ENCODE measurements at places on chromosomes 7 and 10.

DNA sequence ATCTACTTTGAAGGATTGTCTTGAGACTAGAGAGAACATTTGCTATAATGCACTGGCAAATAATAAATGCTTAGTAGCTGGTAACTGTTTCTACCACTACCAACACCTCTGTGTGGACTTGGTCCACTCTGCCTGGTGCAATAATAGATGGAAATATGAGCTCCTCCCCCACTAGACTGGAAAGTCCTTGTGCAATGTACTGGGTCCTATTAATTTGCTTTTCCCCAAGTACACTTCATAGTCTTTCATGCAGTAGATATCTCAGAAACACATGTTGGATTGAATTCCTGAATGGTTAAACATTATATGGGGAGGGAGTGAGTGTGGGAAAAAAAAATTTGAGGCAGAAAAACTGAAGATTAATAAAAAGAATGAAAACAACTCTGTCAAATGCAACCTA, 119.3 kb downstream of the C10orf90 start:
- H3K4me3 ChIP-seq = no peak overlapping the region
- H3K4me1 ChIP-seq = no peaks in the 10 kb centered on the region
- no peak overlapping the region for H3K27ac ChIP-seq
- H3K27me3 ChIP-seq = peaks cover 10% of the 10 kb centered on the region

GRCh38 chr7:87127019-87127418, 25.2 kb upstream of the DMTF1 start:
- H3K4me1 ChIP-seq = no peaks in the 10 kb centered on the region
- no peaks in the 10 kb centered on the region for H3K36me3 ChIP-seq
- DNase-seq = no peak
- H3K27ac ChIP-seq = no peak overlapping the region
- H3K27me3 ChIP-seq = no peaks in the 10 kb centered on the region

GRCh38 chr7:72493850-72494661, 81.9 kb upstream of the CALN1 start:
- no peaks in the 10 kb centered on the region for H3K4me1 ChIP-seq
- no peak overlapping the region for H3K27ac ChIP-seq
- peak; percentile 80 for DNase-seq
- H3K27me3 ChIP-seq = no peaks in the 10 kb centered on the region

DNA sequence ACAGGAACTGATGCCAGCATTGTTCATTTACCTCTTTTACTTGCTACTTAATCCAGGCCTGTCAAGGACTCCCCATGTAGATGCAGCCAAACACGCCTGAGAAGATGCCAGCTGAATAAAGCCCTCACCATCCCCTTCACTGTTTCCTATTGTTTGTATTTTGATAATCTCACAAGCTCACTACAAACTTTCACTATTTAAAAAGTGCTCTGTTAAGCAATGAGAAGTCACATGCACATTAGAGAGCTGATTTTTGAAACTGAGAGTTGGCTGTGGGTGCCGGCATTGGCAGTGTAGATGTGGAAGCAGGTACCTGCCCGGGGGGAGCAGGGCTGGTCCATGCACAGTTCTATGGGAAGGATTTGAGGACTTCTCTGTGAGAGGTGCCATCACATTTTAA, 169.8 kb upstream of the GRB10 start:
- H3K27ac ChIP-seq = no peak overlapping the region
- no peaks in the 10 kb centered on the region for H3K27me3 ChIP-seq
- H3K4me1 ChIP-seq = peaks cover 6% of the 10 kb centered on the region
- H3K36me3 ChIP-seq = no peaks in the 10 kb centered on the region

GRCh38 chr10:44827431-44828006, 83.6 kb upstream of the TMEM72 start:
- H3K27me3 ChIP-seq = no peaks in the 10 kb centered on the region
- no peak overlapping the region for H3K4me3 ChIP-seq

- no peaks in the 10 kb centered on the region for H3K36me3 ChIP-seq
- H3K27ac ChIP-seq = no peak overlapping the region
- no peaks in the 10 kb centered on the region for H3K27me3 ChIP-seq
- no peak for DNase-seq
- no peak overlapping the region for H3K4me3 ChIP-seq
Observed at GRCh38 chr10:17781856-17782255, 27.3 kb upstream of the MRC1 start.

Measured in common myeloid progenitor, CD34-positive (primary cell).